Stimulated activated CD4-positive, alpha-beta T cell treated with anti-CD3 and anti-CD28 coated beads, Interleukin-12 subunit alpha, Interleukin-12 subunit beta, amount 100 ng/mL, for 4 hours (primary cell): ENCODE measurements at places on chromosomes 4 and X.

DNA sequence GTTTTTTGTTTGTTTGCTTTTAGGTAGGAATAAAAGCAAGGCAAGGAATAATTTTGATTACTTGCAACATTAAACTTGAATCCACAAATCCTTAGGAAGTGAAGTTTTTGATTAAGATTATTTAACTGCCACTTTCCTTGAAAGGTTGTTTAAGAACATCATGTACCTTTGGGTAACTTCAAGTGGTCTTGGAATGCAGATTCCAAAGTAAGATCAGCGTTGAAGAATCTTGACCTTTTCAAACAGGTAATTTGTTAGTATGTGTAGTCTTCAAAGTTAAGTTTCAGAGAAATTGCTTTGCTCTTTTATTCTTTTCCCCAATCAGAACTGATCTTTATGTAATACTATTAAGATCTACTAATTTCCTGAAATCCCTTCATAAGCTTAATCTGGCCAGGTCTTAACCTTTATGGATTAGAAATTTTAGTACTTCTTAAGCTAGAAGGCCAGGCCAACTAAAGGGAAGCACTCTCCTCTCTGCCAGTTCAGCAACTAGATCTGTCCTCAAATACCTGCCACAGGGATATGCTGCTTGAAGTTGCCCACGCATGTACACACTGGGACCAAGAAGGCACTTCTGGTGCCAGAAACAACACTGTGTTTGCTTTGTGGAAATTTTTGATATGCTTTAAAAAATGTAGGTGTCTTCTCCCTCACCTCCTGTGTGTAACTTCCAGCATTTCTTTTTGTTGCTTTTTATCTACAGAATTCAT lies 7.4 kb downstream of the NPNT start:
- no peak for DNase-seq

- no peak for DNase-seq
Observed at GRCh38 chr4:19205853-19206252, 1045.9 kb upstream of the SLIT2 start.

- no peak for DNase-seq
Observed at GRCh38 chr4:78379991-78380729, 171.4 kb upstream of the ANXA3 start.

DNA sequence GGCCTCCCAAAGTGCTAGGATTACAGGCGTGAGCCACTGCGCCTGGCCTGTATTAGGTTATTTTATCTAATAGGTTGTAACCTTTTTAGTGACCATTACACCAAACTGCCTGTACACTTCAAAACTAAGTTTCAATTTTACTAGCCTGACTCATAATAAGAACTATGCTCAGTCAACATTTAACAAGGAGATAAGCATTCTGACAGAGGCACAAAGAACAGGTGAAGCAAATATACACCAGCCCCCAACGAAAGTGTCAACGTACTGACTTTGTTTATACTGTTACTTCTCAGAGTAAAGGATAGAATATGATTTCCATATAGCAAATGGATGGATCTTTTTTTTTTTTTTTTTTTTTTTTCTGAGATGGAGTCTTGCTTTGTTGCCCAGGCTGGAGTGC lies 62.8 kb downstream of the SHISA3 start:
- no peak for DNase-seq

- no peak for DNase-seq
Observed at GRCh38 chr4:4985036-4985435, 34.2 kb downstream of the CYTL1 start.

- no peak for DNase-seq
Observed at GRCh38 chr4:159210975-159211374, 108.1 kb downstream of the RAPGEF2 start.

DNA sequence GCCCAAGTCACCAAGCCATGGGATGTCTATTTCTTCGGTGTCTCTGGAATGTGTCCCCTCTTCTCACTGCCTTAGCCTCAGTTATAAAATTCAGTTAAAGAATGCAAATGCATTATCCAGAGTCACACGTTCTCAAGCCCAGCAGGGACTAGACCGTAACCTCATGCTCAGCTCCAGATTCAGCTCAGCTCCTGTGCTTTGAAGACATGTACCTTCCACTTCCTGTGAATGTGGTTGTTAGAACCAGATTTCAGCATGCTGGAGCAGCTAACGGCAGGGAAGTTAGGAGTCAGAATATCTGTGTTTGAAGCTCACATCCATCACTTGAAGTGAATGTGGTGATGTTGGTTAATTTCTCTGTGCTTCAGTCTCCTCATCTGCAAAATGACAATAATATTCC lies 26.7 kb downstream of the GEMIN8 start:
- no peak for DNase-seq

GRCh38 chr4:35982318-35982717 lies 262.0 kb downstream of the ARAP2 start:
- DNase-seq = no peak

DNA sequence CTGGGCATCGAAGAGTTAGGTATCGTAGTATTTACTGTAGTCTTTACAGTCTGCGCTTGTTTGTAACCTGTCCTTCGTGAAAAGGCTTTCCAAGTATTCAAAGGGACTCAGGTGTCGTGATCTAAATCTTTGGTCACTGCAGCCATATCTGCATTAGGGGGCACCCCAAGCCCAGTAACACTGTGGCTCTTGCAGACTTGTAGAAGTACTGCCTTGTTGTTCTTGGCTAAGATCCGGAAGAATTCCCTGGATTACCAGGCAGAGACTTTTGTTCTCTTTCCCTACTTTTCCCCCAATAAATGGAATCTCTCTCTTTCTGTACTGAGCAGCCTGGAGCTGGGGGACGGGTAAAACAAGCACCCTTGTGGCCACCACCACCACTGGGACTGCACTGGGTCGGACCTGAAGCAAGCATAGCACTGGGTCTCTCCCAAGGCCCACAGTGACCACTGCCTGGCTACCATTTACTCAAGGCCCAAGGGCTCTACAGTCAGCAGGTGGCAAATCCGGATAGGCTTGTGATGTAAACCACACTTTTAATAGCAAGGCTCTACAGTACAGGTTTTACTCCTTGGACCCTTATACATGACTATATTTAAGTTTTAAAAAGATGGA lies 12.0 kb downstream of the CXorf58 start:
- no peak for DNase-seq

DNA sequence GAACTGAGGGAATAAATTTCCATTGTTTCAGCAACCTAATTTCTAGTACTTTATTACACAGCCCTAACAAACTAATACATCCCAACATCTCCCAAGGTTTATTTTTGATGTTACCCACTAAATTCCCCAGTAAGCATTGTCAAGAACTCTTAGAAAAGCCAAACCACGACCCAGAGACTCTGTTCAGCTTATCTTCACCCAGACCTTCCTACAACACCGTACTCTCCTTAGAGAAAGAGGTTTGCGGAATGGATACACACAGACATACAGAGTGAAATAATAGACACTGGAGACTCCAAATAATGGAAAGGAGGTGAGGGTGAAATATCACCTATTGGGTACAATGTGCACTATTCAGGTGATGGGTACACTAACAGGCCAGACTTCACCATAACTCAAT lies 75.6 kb downstream of the LRBA start:
- no peak for DNase-seq

DNA sequence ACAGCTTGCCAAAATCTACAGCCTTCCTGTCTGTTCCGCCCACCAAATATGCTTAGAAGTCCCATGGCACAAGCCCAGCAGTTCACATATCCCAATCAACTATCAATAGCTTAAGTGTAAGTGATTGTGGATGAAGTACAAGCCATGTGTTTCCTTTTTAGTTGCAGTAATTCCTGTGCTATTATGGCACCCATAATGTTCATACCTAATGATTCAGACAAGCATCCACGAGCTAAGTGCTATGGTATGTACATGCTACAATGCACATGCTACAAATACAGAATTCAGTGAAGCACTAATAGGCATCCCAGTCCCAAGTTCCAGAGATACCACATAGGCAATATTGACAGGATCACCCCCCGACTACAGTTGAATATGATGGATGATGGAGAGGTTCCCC lies 94.5 kb downstream of the PCDH19 start:
- DNase-seq = no peak

DNA sequence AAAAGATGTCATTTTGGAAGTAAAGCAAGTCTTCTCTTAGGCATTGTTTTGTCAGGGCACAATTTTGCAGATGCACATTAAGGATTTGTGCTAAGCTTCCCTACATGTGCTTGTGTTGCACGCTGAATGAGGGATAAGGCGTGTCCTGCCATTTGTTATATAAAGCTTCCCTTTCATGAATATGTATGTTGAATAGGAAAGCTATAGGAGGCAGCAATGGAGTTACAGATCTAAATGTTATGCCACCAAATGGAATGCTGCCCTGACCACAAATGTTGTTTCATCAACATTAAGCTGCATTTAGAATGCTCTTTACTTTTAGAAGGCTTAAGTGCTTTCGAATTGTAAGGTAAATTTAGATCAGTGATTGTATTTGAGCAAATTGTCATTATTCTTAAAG lies 20.9 kb downstream of the SGMS2 start:
- no peak for DNase-seq

- no peak for DNase-seq
Observed at GRCh38 chr4:145719752-145720624, 40.0 kb downstream of the C4orf51 start.

DNA sequence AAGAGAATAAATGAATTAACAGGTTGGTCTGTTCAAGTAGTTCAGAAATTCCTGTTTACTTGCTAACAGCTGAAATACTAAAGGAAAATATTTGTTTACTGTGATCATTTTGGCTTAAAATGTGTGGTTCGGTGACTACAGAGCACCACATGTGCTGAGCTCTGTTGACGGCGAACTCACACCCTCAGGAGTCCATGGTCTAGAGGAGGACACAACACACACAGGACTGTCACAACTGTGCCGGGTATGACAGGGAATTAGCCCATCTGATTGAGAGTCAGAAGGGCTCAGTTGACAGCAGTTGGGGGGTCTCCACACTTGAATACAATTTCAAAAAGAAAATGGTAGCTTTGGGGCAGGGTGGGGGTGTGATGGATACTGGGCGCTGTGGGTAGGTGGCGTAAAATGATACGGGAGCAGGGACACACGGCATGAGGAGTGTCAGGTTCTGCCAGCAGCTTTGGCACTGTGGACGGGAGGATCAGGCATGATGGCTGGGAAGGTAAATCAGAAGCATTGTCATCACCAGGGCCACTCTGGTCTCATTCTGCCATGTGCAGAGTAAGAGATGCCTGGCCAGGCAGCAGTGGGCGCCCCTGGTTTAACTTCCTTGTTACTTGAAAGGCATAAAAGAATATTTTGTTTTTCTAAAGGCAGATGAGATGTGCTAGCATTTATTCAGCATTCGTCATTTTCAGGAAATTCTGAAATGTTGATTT lies 33.3 kb downstream of the CLDN22 start:
- DNase-seq = no peak

- DNase-seq = no peak
Observed at GRCh38 chrX:127085939-127086338, 266.4 kb downstream of the PRR32 start.

DNA sequence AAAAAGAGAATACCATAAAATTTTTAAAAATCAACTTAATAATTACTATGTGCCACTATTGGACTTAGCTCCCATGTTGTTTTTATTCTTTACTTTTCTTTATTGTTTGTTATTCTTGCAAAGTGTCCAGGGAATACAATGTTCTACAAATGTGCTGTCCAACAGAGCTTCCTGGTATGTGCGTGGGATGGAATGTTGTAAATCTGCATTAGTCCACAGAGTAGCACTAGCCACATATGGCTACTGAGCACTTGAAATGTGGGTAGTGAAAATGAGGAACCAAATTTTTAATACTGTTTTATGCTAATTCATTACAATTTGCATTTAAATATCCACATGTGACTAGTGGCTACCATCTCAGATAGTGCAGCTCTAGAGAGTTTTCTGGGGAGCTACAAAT lies 14.3 kb upstream of the CORIN start:
- DNase-seq = no peak

- no peak for DNase-seq
Observed at GRCh38 chr4:159191989-159192388, 89.1 kb downstream of the RAPGEF2 start.

- DNase-seq = no peak
Observed at GRCh38 chr4:183175631-183176232, 76.7 kb downstream of the WWC2 start.

- DNase-seq = no peak
Observed at GRCh38 chr4:24137671-24138601, 248.1 kb upstream of the PPARGC1A start.

DNA sequence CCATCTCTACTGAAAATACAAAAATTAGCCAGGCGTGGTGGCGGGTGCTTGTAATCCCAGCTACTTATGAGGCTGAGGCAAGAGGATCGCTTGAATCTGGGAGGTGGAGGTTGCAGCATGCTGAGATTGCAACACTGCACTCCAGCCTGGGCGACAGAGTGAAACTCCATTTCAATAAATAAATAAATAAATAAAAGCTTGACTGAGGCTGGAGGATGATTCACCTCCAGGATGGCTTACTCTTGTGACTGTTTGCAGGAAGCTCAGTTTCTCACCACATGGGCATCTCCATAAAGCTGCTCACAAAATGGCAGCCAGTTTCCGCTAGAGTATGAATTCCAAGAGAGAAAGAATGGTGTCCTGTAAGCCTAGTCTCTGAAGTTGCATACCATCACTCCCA lies 191.7 kb upstream of the EDNRA start:
- no peak for DNase-seq

GRCh38 chr4:121139533-121140222 lies 24.4 kb downstream of the TNIP3 start:
- DNase-seq = no peak

GRCh38 chr4:75779105-75779757 lies 54.9 kb downstream of the USO1 start:
- DNase-seq = no peak
